ENCODE measurements at places on chromosomes 11 and 22.

- DNase-seq: no peak
Observed at GRCh38 chr11:133636711-133637355, 104.5 kb upstream of the OPCML start.

- no peak for DNase-seq
Observed at GRCh38 chr11:94655291-94655690, 88.1 kb downstream of the PIWIL4 start.

- no peak for DNase-seq
Observed at GRCh38 chr11:118979434-118979833, 7.9 kb downstream of the FOXR1 start.

- DNase-seq: no peak
Observed at GRCh38 chr11:98559961-98560360, 460.8 kb upstream of the CNTN5 start.

- peak; percentile 69 for DNase-seq
Observed at GRCh38 chr11:71251761-71252268, 562 bp downstream of the SHANK2 start.

DNA sequence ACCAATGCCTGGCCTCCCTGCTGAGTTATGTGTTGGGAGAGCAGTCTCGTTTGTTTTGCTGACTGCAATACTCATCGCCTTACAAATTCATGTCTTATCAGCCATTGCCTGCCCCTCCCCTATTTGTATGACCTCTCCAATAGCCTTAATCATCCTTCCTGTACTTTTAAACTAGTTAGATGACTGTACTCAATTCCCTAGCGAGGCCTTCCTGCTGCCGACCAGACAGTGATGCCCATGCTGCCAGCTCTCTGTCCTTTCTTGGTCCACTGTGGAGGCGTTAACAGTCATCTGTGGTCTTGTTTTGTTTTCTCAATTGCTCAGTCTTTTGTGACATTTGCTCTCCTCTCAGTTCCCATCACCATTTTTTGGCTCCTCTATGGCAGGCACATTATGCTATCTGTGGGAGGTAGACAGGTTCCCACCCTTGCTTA lies 20.3 kb upstream of the YPEL1 start:
- DNase-seq: no peak

DNA sequence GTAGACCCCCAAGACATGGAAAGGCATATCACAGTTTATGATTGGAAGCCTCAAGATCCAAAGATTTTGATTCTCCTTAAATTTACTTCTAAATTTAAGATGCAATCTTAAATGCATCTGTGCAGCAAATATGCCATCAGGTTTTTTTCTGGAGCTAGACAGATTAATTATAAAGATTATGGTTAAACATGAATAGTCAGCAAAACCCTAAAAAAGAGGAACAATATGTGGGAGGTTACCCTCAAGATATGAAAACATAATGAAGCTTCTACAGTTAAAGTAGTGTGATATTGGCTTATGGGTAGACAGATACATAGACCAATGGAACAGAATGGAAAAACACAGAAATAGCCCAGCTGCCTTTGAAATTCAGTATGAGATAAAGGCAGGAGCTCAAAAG lies 31.7 kb downstream of the OR8B12 start:
- DNase-seq: no peak

DNA sequence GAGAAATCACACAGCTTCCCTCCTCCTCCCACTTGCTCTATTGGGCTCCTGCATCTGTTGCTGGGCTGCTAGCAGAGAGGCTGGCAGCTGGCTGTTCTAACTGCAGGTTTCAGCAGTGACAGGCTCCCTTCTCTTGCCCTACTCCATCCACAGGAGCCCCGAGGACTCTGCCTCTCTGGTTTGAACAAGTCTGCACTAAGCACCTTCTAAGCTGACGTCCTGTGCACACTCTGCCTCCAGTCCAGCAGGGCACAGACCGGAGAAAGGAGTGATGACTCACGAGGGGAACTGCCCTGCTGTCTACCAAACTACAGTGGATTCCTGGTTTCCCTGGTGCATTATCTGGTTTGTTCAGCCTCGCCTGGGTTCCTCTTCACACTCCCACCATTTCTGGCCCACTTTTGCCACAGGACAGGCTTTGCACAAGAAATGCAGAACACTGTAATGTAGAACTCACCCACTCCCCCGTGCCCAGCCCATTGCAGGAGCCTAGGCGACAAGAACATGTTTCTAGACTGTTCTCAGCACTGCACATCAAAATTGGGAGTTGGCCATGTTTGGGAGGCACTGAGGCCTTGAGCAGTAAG lies 26.0 kb downstream of the IL10RA start:
- no peak for DNase-seq

- DNase-seq: no peak
Observed at GRCh38 chr11:1220941-1221721, 1.7 kb upstream of the MUC5B start.

DNA sequence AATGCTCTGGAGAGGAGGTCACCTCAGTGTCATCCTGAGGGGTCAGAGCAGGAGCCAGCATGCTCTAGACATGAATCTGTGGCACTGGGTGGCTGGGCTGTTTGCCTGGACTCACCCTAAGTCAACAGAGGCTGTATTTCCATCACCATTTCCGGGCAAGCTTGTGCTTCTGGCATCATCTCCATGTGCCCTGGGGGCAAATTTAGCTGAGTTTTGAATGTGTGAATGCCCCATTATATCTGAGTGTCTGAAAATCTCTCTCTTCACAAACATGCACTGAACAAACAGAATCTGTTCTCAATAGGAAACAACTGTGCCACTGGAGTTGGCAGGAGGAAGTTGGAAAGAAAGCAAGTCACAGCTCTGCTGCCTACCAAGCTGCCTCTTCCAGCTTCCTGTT lies 356.2 kb downstream of the GRM5 start:
- DNase-seq: peak; percentile 2

DNA sequence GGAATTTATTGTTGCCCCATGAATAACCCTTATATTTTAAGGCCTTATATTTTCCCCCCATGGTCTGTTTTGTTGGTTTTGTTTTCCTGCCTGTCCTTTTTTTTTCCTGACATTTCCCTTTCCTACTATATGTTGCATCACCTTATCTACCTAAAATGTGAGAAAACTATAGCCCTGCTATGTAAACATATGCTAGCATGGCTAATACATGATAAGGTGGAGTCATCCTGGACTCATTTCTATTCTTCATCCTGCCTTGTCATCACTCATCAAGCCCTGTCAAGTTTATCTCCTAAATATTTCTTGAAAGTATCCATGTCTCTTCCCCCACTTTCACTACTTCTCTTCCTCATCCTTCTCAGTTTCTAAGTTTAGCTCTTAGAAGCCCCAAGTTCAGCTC lies 2168.8 kb upstream of the RAG2 start:
- DNase-seq: no peak

Data from tongue (tissue), 3 donors.